GM23338 (cell line): ENCODE measurements at places on chromosomes 5 and 9. TPM values are rescaled to one million over a fixed set of nuclear protein-coding genes. Genes with fewer than 3 reads are reported as not detected.

The CDH9 gene
- total RNA-seq = 0.31 TPM in 1 of 2 replicates, not detected in the other

The GNAQ gene
- total RNA-seq = 43.1 and 59.1 TPM in 2 replicates

The SUSD1 gene
- total RNA-seq = 5.1 and 6.4 TPM in 2 replicates

DNA sequence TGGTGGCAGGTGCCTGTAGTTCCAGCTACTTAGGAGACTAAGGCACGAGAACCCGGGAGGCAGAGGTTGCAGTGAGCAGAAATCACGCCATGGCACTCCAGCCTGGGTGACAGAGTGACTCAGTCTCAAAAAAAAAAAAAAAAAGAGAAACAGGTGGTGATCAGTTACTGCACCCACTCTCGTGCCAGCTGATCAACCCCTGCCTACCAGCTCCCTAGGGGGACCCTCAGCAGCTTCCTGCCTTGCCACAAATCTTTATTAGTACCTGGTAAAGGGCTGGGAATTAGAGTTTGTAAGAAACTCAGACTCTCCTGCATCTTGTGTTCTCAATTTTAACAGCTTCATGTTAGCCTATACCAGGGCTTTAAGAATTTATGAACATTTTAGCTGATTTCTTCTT is 914.9 kb downstream of the EFNA5 start:
- no peak for DNase-seq

DNA sequence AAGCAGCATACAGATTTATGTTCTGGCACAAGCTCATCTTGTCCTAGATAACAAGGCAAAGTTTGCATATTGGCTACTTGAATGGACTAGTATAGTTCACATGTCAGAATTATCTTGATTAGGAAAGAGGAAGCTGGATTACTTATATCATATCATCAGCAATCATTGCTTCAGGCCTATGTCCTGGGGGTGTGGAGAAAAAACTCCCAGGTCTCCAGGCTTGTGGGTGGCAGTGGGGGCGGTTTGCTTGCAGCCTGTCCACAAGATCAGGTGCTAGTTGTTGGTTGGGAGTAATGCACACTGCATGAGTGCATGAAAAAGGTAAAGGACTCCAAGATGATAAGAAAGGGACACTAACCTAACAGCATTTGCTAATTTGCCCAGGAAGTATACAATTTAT is 326.4 kb upstream of the PDE4D start:
- no peak for DNase-seq

GRCh38 chr9:5832071-5832537 is 813 bp downstream of the ERMP1 start:
- no peak for DNase-seq

DNA sequence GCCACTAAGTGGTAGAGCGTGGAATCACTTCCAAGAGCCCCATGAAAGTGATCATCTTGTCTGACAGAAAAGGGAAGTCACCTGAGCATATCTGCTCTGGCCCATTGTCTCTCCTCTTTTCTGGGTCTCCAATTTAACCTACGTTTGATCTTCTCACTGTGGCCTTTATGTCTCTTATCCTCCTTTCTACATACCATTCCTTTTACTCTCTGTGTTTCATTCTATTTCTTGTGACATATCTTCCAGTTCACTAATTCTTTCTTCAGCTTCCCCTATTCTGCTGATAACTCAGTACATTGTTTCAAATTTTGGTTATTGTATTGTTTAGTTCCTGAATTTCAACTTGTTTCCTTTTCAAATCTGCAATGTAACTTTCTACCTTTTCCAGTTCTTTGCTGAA is 132.5 kb downstream of the GPBP1 start:
- DNase-seq = no peak
